ENCODE measurements at places on chromosomes 3 and 15.
A peak's percentile ranks its signal among the peaks of the same experiment; 100 is the strongest.

DNA sequence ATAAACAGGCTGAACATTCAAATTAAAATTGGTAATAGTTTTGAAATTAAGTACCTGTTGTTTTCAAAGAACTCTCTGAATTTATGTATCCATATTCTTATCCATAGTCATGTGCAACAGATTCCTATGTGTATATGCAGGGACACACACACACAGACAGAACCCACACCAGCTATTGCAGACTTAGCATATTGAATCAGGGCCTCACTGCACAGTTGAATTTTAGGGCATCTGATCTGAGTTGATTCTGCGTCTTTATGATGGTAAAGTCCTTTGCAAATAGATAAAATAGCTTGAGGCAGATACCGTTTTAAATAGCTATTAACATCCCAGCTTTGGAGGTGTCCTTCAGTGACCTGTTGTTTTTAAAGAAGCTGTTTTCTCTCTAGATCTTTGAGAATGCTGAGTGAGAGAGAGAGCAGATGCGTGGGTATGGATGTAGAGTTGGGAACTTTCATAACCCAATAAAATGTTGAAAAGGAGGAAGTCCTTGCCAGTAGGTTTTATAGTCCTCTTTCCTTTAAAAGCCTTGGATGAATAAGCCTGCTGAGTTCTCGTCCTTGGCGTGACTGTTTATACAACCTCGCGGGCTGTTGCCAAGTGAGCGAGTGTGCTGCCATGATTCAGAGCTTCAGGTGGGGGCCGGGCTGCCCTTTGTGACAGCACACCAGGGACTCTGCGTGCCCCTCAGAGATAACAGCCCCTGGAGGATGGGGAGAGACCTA is 18.3 kb downstream of the MYZAP start:
- no peak for DNase-seq

GRCh38 chr15:95595759-95596158 is 734.7 kb upstream of the NR2F2 start:
- DNase-seq = no peak

DNA sequence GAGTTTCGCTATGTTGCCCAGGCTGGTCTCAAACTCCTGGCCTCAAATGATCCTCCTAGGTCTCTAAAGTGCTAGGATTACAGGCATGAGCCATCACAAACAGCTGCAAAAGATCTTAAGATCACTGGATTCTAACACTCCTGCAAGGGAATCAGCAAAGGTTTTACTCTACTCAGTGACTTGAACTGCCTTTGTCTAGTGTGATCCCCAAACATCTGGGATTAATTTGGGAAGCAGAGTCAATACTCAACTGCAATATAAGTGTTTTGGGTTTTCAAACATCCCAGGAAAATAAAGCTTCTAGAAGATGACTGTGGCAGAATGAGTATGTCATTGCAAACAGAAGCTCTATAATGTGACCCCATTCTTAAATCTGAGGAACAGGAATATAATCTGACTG is 7.2 kb downstream of the SPG21 start:
- no peak for DNase-seq

- no peak for DNase-seq
Observed at GRCh38 chr3:170806676-170807075, 63.3 kb downstream of the RPL22L1 start.

DNA sequence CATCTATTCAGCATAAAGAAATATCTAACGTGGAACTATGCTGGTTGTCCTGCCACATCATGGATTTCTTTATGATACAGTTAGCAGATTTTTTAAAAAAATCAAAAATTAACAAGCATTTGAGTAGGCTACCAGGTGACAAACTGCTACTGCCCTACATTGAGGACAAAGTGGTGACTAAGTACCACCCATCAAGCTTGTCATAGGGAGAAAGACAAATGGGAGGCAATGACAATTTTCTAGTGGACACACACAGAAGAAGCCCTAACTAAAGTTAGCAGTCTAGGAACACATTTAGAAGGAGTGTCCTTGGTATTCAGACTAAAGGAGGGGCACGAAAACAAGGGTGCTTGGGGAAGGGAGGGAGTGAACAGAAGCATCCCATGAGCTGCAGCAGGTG is 131.2 kb downstream of the TBL1XR1 start:
- DNase-seq = no peak

DNA sequence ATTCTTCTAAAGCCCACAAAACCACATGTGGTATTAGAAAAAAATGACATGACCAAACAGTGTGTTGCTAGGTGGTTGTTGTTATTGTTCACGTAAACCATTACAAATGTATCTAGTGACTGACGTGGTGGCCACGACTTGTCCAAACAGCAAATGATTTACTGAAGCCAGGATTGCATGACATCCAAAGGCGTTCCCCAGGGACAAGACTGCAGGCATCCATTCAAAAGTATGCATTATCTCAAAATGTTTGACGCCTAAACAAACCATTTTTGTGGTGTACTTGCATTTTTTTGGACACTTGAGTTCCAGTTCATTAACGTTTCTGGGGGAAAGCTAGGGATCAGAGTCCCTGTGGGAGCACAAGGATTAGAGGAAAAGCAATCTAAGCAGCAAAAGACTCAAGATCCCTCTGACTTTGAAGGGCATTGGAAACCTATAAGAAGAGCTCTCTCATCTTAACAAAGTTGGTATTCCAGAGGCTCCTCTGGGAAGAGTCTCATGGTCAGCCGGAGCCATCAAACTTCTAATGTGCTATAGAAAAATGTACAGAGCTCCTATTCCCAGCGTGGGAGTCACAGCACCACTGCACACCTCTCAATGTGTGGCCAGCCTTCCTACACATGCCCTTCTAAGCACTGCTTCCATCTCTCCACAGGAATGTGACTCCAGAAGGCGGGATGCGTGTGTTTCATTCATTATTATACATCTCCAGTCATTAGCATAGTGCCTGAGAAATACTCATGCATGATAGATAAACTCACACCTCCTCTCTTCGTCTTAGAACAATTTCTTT is 62.9 kb downstream of the FBN1 start:
- DNase-seq = no peak

GRCh38 chr15:63156755-63157117 is 541 bp downstream of the RPS27L start:
- no peak for DNase-seq

GRCh38 chr3:195770081-195770840 is 41.5 kb downstream of the MUC4 start:
- DNase-seq = no peak

- peak; percentile 74 for DNase-seq
Observed at GRCh38 chr15:60592371-60593169, 113.6 kb upstream of the ICE2 start.

DNA sequence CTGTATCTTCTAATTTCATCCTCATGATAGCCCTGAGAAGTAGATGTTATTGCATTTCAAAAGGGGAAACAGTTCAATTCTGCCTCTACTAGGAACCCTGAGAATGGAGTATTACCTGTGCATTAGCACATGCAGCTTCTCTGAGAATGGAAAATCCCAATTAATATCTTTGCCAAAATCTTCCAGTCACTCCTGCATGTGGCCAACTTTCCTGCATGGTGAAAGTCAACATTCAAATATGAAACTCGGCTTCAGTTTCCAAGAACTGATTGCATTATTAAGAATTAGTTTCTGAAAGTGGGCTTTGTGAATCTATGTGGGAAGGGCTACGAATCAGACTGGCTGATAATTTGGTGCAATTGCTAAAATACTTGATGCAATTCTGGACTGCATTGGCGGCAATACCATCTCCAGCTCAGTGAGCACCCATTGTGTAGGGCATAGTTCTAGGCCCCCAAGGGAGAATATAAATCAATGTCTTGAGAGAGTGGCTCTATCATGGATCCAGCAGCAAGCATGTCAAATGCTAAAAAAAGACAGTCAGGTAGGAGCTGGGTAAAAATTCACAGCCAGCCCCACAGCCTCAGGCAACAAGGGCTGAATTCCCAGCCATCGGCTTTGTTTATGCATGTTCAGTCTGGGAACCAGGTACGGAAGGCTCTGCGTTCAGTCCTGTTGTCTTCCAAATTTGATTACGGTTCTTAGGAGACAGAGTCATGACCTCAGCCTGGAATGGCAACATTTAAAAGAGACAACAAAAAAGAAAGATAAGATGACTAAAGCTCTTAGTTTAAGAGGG is 18.8 kb upstream of the BCL6 start:
- no peak for DNase-seq

Data from stimulated activated CD8-positive, alpha-beta memory T cell treated with anti-CD3 and anti-CD28 coated beads, Interleukin-12 subunit alpha, Interleukin-12 subunit beta, amount 100 ng/mL, for 4 hours (primary cell).